ENCODE measurements at places on chromosomes 16 and 17.
A peak's percentile ranks its signal among the peaks of the same experiment; 100 is the strongest.

GRCh38 chr16:46607529-46607928, 13.7 kb downstream of the SHCBP1 start:
- no peak for DNase-seq

DNA sequence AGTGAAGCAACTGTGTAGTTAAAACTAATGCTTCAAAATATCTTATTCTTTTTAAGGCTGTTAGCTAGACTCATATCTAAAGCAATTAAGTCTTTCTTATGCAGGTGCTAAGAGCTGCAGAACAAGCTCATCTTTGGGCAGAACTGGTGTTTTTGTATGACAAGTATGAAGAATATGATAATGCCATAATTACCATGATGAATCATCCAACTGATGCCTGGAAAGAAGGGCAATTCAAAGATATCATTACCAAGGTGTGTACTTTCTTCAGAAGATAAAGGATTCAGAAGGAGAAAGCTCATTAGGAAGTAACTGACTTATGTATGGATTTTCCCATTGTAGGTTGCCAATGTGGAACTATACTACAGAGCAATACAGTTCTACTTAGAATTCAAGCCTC, 23.9 kb downstream of the PTRH2 start:
- no peak for DNase-seq

DNA sequence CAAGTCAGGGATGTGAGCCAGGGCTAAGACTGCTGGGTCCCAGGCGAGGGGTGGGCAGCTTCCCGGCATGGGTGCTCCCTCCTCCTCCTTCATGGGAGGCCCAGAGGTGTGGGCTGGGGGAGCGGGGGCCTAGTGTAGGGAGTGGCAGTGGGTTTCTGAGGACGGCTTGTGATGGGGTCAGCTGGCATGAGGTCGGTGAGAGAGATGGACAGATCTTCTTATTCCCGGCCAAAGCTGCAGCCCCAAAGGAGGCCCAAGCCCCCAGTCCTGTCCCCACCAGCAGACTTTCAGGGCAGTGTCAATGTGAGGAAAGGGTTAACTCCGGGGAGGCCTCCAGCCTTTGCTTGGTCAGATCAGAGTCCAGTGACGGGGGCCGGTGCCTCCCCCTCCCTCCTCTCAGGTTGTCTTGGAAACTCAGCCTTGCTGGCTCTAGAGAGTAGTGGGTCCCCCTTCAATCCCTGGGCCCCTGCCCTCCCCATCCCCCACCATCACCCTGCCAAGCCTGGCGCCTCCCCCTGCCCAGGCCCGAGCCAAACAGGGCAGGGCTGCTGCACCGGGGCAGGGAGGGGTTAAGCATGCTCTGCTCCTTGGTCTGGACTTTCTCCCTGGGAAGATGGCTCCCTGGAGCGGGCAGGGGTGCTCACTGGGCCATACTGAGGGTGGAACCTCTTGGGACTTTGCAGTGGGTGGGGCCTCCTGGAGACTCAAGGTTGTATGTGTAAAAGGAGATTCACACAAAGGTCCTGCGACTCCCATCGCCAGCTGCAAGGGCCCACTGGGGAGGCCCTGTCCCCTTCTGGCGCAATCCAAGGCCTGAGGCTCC, 12.4 kb downstream of the NAT9 start:
- DNase-seq: no peak

DNA sequence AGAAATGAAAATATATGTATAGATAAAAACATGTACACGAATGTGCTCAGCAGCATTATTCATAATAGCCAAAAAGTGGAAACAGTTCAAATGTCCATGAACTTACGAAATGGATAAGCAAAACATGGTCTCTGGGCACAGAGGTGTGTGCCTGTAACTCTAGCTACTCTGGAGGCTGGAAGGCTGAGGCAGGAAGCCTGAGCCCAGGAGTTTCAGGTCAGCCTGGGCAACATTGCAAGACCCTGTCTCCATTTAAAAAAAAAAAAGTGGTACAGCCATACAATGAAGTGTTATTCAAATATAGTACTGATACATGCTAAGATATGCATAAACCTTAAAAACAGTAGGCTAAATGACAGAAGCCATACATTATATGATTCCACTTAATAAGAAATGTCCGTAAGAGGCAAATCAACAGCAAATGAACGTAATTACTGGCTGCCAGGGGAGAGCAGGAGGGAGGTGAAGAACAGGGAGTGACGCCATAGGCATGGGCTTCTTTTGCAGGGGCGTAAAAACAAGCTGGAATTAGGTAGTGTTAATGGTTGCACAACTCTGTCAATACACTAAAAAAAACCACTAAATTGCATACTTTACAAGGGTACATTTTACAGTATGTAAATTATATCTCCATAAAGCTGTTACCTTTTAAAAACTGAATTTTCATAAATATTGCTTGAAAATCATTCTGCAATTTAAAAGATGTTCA, 87.2 kb upstream of the PLEKHM1 start:
- no peak for DNase-seq

GRCh38 chr17:81891303-81891552, 158 bp downstream of the ALYREF start:
- DNase-seq: no peak

GRCh38 chr17:14156689-14157088, 80.0 kb downstream of the CDRT15 start:
- DNase-seq: no peak

- DNase-seq: no peak
Measured at GRCh38 chr17:81142301-81143199, 22.8 kb upstream of the PVALEF start.

DNA sequence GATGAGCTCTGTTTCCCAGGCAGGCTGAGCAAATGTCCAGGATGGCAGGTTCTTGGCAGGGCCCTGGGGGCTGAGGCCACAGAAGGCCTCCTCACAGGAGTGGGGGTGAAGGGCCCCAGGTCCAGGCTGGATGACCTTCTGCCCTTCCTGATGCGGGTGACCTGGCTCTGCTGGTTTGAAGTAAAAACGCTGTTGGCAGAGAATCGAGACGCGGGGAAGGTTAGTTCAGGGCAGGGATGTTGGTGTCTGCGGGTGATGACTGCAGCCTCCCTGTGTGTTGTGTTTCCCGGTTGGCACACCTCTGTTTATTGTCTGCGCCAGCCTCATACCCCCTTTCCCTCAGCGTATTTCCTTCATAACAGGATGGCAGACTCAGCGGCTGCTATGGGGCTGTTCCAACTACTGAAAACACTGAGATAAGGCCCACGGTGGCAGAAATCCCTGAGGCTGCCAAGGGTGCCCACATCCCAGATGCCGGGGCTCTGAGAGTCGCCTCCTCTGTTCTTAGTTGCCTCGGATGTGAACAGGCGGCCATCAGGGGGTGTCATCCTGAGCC, 104.6 kb downstream of the METRNL start:
- peak; percentile 82 for DNase-seq

GRCh38 chr16:85729452-85730185, 21.3 kb downstream of the C16orf74 start:
- DNase-seq: no peak

DNA sequence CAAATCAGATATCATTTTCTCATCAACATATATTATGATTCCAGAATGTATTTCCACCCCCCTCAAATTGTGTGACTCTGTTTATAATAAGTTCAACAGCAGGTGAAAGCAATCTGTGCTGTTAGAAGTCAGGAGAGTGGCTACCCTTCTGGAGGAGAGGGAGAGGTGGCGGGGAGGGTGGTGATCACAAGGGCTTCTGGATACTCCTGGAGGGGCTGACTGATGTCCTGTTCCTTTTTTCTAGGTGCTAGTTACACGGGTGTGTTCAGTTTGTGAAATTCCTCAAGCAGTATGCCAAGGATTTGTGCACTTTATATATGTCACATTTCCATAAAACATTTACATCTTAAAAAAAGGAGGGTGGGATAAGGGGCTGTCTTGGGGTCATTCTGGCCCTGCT, 119.1 kb downstream of the IRF8 start:
- DNase-seq: no peak

GRCh38 chr17:7915611-7916384, at the start of gene RNF227:
Gene RNF227, minus strand, starts transcription at chr17:7916289. Its CDS starts 94 bp downstream, at chr17:7916195.
- peak; percentile 95 for DNase-seq
